Stimulated activated CD8-positive, alpha-beta memory T cell treated with anti-CD3 and anti-CD28 coated beads, Interleukin-4, amount 100 ng/mL, for 4 hours (primary cell): ENCODE measurements at places on chromosomes 5 and 9.

DNA sequence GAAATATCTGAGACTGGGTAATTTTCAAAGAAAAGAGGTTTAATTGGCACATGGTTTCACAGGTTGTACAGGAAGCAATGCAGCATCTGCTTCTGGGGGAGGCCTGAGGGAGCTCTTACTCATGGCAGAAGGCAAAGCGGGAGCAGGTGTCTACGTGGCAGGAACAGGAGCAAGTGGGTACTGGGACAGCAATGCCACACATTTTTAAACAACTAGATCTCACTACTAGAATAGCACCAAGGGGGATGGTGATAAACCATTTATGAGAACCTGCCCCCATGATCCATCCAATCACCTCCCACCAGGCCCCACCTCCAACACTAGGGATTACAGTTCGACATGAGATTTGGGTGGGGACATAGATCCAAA lies 47.6 kb upstream of the HOMER1 start:
- DNase-seq, result no peak

GRCh38 chr5:63563008-63563917 lies 399.0 kb downstream of the HTR1A start:
- no peak for DNase-seq

DNA sequence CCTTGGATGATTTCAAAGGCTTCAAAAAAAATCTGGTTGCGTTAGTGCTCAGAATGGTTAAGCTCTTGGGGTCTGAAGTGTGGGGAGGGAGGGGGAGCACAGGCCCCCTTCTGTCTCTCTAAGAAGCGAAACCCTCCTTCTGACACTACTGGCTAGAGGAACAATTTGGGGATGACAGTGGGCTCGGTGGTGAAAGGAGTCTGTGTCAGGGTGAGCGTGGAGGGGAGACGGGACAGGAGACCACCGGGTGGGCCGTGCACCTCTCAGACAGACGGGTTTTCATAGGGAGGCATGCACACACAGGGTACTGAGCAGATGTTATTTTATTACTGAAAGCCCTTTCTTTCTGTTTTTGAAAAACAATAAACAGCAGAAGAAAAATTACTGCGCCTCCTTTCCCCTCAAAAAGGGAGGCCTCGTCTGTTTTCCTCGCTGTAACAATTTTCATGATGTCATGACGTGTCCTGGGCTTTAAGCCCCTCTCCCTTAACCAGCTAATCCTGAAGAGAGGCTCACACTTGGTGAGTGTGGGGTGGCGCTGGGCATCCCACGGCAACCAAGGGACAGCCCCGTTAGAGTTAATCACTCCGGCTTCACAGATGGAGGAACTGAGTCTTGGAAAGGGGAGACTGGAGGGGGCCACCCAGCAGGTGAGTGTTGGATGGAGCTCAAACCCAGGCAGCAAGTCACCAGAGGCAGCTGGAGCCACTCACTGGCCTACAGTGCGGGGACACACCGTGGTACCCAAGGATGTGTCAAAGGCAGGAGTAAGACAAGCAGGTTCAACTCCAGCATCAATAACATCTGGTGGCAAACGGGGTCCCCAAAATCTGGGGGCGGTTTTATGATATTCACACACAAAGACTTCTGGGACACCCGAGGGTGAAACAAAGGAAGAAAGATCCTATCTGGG lies 53.4 kb downstream of the PTCH1 start:
- no peak for DNase-seq

DNA sequence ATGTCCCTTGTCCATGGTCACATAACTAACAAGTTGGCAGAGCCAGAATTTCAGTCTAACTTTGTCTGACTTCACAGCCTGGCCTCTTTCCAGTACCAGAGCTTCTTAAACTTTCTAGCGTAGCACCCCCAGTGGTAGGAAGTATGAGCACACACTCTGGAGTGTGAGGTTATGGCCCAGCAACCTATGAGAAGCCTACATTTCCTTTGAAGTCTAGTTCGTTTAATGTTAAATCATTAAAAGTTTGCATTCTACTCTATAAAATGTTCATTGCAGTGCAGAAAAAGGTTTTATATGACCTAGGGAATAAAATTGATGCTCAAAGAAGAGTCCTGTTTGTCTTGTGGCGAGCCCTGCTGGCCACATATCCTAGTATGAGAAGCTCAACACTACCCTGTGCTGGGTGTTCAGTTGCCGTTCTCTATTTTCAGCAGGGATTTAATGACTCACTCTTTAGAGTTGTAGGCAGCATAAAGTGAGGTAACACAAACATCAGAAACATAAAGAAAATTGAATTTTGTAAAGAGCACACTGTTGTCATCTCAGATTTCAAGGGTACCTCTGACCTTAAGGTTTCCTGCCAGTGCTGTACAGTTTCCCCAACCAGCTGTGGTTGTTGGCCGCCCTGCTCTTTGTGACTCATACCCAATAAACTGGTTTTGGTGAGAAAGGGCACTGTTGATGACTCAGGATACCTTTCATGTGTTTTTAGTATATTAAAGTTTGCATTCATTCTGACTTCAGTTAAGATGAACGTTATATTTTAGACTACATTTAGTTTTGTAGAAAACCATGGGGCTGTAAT lies 14.3 kb downstream of the MCCC2 start:
- DNase-seq, result peak; percentile 32

GRCh38 chr5:175642998-175643397 lies 14.9 kb upstream of the HRH2 start:
- no peak for DNase-seq

DNA sequence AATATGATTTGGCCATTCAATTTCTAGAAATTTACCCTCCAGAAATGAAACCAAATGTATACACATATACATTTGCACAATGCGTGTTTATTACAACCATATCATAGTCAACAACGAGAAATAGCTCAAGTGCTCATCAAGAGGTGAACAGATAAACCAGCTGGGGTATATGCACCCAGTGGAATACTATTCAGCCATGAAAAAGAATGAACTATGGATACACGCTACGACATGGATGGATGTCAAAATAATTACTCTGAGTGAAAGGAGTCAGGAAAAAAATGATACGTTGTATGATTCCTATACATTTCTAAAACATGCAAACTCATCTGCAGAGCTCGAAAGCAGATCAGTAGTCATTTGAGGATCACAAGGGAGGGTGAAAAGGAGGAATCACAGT lies 441.5 kb upstream of the ADAMTS16 start:
- DNase-seq, result no peak

DNA sequence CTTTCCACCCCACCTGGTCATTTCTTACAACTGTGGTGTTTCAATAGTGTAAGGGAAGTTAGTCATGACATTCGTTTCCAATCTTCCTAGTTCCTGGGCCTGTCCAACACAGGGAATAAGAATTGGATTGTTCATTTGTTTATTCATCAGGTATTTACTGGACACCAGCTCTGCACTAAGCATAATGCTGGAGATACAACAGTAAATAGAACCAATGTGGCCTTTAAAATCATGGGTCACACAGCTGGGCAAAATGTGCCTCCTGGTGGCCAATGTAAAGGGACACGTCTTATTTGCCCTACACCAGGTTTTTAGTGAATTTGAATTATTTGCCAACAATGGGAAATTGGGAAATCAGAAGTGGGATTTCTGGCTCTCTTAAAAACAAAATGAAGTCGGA lies 10.4 kb downstream of the ABLIM3 start:
- no peak for DNase-seq

- DNase-seq, result no peak
These were observed 279.7 kb downstream of the GADD45G start for GRCh38 chr9:89884356-89885083.

- no peak for DNase-seq
These were observed 33.2 kb downstream of the SLC22A4 start for GRCh38 chr5:132327252-132327955.

DNA sequence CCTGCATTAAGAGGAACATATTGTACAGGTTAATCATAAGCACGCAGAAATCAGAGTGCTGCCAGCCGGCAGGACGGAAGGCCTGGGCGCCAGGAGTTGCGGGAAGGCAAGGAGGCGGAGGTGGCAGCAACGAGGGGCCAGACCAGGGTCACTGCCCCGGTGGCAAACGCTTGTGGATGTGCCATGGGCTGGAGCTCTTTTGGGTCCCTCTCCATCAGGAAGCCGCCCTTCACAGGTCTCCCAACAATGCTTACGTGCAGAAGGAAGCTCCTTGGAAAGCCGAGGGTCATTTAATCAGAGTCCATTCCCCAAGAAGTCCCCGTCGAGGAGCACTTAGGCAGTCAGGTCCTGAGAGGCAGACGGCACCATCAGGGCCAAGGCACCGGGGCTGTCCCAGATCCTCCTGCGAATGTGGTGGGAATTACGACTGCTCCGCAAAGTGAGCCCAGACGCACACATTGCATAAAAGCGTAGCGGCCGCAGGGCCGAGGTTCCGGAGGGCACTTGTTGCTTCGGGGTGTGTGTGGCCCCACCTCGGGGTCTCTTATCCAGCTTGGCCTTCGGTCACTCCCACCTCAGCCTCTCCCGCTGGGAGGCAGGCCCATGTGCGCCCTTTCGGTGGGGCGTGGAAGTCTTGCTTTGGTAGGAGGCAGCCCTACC lies 20.5 kb downstream of the MRPL36 start:
- no peak for DNase-seq

DNA sequence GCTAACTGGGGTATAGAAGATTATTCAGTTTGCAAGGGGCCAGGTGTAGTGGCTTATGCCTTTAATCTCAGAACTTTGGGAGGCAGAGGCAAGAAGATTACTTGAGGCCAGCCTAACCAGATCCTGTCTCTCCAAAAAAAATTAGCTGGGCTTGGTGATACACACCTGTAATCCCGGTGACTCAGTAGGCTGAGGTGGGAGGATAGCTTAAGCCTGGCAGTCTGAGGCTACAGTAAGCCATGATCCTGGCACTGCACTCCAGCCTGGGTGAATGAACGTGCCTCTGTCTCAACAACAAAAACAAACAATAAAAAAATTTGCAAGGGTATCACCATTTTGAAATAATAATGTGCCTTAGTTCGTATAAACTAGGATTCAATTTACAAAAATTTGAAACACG lies 51.3 kb downstream of the BAAT start:
- DNase-seq, result no peak

- no peak for DNase-seq
These were observed 93.2 kb upstream of the ADAMTS16 start for GRCh38 chr5:5046680-5047502.

GRCh38 chr9:124537926-124538325 lies 30.7 kb upstream of the NR5A1 start:
- no peak for DNase-seq

GRCh38 chr9:128242828-128243214 lies 33.0 kb downstream of the GOLGA2 start:
- DNase-seq, result no peak

GRCh38 chr5:95130941-95131340 lies 154.0 kb downstream of the MCTP1 start:
- DNase-seq, result no peak

- no peak for DNase-seq
These were observed 135.1 kb downstream of the CSNK1G3 start for GRCh38 chr5:123647066-123647465.
